CD4-positive, alpha-beta memory T cell (primary cell): ENCODE measurements at places on chromosomes 1 and 21. TPM values are rescaled to one million over a fixed set of nuclear protein-coding genes. Genes with fewer than 3 reads are reported as not detected.

Gene CD101
- 2.1 TPM for total RNA-seq

Gene TEDDM1
- total RNA-seq, result not detected

Gene OR2M3
- total RNA-seq, result not detected

Gene DYRK3
- 0.78 TPM for total RNA-seq

Gene RPE65
- not detected for total RNA-seq

Gene PLOD1
- 2.9 TPM for total RNA-seq
